Small intestine (tissue), 16 donors: ENCODE measurements at places on chromosomes 7 and 10. TPM values are rescaled to one million over a fixed set of nuclear protein-coding genes. Genes with fewer than 3 reads are reported as not detected.

GRCh38 chr10:68137171-68137570, 27.9 kb downstream of the MYPN start:
- DNase-seq: no peak

DNA sequence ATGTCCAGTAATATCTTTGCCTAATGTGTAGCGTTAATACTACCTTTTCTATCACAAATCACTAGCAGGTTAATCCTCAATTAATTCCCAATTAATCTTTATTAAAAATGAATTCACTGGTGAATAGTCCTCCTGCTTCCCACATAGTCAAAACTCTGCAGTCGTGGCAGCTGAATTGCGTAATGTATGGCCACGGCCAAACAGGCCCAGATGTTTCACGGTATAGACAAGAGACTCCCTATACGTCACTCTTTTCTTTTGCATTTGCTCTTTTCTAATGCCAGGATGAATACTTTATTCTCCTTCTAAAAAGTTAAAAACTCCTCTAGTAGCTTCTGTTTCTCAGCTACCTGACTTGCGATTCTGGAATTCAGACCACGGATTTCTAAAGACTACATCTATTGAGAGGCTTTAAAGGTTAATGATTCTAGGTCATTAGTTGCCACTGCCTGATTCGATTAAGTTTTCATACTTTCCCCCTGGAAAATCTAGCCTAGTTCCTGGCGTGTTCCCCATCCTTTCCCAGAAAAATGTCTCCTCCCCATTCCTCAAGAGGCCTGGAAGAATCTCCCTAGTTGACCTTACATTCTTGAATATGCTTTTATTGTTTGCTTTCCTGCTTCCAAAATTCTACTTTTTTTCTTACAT, 16.9 kb downstream of the MEOX2 start:
- DNase-seq: no peak

- DNase-seq: no peak
Observed at GRCh38 chr10:9951481-9952257, 1066.0 kb upstream of the CELF2 start.

- peak; percentile 63 for DNase-seq
Observed at GRCh38 chr10:68560943-68561864, 1.1 kb downstream of the TET1 start.

DNA sequence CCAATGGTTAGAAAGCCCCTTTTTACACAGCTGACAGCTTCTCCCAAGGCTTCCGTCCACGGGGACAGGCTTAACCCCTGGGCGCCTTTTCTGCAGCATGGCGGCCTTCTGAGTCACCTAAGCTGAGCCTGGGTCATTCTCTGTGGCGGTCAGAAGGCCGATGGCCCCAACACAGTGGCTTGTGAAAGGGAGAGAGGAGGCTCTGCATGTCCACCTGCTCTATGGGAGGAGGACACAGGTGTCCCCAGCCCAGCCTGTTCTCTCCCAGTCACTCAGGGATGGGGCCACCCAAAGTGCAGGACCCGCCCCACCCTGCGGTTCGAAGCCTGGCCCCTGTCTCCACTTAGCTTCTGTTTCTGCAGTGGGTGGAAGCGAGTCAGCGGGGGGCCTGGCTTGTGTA, 20.4 kb upstream of the TTYH3 start:
- no peak for DNase-seq

- DNase-seq: peak; percentile 12
Observed at GRCh38 chr10:27661514-27662286, 83.9 kb downstream of the MKX start.

GRCh38 chr10:129911451-129912165, 52.5 kb downstream of the EBF3 start:
- DNase-seq: no peak

DNA sequence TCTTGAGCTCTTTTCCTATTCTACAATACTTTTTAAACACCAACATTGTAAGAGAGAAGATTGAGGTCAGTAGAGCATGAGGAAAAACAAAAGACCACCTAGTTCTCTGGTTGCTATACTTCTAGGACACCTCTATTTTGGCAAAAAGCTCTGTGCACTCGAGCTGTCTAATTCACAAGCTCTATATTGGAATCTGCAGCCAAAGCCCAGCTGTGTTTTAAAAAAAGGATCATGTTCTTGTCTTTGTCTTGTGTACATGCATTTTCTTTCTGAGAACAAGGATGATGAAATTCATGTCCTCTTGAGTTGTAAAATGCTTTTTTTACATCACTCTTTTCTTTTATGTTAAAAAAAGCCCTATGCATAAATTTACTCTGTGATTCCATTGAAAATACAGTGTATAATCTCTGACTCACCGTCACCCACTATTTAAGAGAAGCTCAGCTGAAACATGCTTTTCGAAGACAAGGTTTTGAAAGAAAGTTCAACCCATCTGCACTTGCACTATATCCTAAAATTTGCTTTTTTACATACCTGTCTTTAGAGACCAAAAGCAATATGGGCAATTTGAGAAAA, 215.5 kb upstream of the VSTM2A start:
- DNase-seq: no peak

DNA sequence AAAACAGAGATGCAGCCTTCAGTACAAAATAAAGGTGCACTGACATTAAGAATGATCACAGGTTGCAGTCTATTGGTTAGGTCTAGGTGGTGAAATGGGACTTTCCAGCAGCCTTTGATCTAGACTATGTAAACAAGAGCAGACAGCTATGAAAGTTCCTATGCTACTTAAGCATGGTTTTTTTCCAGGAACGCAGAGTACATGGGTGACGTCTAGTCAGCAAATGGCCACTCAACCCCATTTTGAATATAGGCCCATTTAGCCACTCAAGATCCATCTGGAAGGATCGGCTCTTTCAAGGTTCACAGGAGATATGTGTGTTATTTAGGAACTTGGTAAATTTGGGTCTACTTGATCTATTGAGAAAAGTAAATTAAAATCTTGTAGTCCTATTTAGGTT, 1424.6 kb upstream of the LRRTM3 start:
- DNase-seq: peak; percentile 7

- no peak for DNase-seq
Observed at GRCh38 chr10:100245484-100246220, 16.3 kb upstream of the CHUK start.

DNA sequence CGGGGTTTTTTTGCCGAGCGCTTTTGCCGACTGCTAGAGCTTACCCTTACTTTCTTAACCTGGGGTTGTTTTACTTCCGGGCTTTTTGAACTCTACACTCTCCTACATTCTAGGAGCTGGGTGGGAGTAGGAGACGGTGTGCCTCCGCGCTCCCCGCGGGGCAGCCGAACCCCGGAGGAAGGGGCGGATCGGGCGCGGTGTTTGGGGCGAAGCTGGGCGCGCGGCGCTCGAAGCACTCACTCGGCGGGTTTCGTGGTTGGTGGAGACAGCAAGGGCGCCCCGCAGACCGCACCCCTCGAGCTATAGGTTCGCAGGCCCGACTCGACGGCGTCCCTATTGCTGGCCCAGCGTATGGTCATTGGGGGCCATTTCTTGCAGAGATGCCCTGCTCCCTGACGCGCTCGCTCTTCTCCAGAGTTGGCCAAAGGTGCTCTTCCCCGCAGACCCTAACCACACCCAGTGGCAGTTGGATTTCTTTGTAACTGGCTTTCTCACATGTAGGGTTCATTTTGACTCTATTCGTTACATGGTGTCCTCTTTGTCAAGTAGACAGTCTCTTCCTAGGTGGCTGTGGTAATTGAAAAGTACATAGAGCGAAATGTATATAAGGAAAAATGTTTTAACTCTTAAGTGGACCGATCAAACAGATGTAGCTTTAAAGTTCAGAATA, 364 bp downstream of the ZNF518A start:
- peak; percentile 79 for DNase-seq

DNA sequence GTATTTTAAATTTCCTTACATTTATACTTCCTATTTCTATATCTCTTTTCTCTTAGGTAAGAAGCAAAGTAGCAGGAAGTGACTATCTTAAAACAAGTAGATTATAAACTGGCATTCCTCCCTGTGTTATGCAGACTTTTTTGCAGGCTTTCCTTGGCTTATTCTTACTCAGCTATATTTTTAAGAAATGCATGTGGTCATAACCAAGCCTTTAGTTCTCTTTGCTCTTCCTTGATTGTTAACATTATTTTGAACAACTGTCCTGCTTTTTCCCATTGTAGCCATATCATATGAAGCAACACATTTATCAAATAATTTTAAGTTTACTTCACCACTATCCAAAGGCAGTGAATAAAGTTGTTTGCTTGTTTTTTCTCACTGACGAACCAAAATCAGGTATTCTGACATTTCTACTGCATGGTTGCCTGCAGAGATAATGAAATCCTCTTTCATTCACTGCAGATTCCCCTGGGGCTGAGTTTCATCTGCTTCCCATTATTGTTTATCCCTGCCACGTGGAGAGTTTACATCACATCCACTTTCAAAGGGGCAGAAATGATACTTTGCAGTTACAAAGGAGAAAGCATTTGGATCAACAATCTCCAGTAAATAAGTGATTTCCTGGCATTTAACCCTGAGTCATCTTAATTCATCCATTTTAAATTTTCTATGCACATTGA, 389.9 kb upstream of the SEMA3C start:
- DNase-seq: no peak

GRCh38 chr10:33129141-33129995, 171.3 kb upstream of the ITGB1 start:
- DNase-seq: no peak

GRCh38 chr7:148436135-148436534, 154.4 kb upstream of the C7orf33 start:
- no peak for DNase-seq

GRCh38 chr10:52318822-52319464, 4.9 kb downstream of the DKK1 start:
- DNase-seq: peak; percentile 9

- DNase-seq: no peak
Observed at GRCh38 chr7:151854720-151855071, 22.2 kb downstream of the PRKAG2 start.

DNA sequence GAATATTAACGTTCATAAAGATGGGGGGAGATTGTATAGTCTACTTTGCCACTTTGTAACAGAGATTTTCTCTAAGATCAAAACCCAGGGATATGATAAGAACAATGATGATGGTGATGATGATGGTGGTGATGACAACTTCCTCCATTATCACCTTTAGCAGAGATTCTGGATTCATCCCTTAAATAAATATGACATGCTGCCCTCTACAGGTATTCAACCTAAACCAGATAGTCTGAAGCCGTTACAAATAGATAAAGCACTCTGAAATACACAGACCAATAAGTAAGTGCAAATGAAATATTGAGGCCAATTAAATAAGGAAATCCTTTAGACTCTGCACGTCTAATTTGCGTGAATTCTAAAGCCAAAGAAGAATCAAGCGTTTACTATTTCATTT, 211.5 kb downstream of the CREB5 start:
- DNase-seq: no peak

DNA sequence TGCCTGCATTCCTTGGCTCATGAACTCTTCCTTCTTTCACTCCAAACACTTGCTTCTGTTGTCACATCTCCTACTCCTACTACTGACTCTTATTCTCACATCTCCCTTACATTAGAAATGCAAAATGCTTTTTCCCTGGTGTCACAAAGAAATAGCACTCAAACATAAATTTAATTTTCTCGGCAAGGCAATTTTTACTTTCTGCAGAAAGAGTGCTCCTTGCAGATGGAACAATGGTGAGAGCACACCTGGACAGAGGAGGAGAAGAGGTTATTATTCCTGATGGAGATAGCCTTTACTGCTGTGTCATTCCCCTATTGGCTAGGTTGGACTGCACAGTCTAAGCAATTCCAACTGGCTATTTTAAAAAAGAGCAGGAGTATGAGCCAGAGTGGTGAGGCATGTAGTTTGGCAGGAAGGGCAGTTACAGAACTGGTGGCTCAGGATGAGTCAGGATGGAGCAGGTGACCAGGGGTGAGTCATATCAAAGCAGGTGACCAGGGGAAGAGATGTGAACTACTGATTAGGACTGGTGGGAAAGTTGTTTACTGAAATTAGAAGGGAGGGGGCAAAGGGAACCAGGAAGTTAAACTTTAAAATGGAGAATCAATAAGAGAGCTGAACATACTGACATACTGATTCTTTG, 52.9 kb downstream of the CYP2C9 start:
- no peak for DNase-seq

TCAF2 gene
- 0.83 TPM for polyA plus RNA-seq

SLC13A1 gene
- 0.07 TPM for polyA plus RNA-seq

AKR1C4 gene
- 1.9 TPM for polyA plus RNA-seq

AFAP1L2 gene
- polyA plus RNA-seq: 7.7 TPM

SNCG gene
- 2.6 TPM for polyA plus RNA-seq

CLRN3 gene
- 72.0 TPM for polyA plus RNA-seq

WAPL gene
- 35.5 TPM for polyA plus RNA-seq

CHAT gene
- polyA plus RNA-seq: not detected
